Fibroblast of skin of back (primary cell): ENCODE measurements at places on chromosomes 13 and 19.

- DNase-seq, result no peak
Measured at GRCh38 chr19:2815923-2816322, 3.7 kb upstream of the ZNF554 start.

DNA sequence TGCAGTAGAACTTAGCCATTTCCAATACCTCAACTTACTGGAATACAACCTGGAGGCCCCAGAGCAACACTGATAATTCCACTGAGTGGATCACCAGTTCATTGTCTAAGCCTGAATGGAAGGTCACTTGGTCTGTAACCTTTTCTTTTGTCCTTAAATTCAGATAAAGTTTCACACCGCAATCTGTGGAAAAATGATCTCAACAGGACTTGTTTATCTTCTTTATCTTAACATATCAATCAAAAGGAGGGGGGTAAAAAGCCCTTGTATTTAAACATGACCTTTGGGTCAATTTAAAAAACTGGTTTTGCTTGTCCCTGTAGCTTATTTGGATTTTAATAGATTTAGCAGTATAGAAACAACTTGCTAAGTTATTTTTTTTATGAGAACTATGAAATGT is 21.6 kb downstream of the SAE1 start:
- DNase-seq, result no peak

GRCh38 chr19:44596428-44597130 is 16.8 kb upstream of the IGSF23 start:
- DNase-seq, result no peak

- no peak for DNase-seq
Measured at GRCh38 chr19:39247701-39248664, 673 bp downstream of the IFNL4 start.

GRCh38 chr19:48400018-48400742 is 6.7 kb downstream of the GRIN2D start:
- peak; percentile 80 for DNase-seq

DNA sequence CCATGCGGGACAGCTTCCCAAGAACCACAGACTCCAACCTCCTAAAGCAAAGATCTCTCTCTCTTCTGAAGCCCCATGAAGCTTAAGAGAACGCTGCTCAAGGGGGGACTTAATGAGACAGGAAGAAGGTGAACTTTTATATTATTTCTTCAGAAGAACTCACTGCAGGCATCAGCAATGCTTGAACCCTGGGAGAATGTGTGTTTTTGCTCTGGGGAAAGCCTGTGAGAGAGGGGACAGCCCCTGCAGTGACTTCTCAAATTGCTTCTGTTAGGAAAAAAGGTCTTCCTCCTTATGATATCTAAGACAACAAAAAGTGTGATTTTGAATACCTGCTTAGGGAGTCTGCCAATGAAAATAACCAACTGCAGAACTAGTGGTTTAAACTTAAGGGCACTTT is 23.0 kb downstream of the GJA3 start:
- no peak for DNase-seq

DNA sequence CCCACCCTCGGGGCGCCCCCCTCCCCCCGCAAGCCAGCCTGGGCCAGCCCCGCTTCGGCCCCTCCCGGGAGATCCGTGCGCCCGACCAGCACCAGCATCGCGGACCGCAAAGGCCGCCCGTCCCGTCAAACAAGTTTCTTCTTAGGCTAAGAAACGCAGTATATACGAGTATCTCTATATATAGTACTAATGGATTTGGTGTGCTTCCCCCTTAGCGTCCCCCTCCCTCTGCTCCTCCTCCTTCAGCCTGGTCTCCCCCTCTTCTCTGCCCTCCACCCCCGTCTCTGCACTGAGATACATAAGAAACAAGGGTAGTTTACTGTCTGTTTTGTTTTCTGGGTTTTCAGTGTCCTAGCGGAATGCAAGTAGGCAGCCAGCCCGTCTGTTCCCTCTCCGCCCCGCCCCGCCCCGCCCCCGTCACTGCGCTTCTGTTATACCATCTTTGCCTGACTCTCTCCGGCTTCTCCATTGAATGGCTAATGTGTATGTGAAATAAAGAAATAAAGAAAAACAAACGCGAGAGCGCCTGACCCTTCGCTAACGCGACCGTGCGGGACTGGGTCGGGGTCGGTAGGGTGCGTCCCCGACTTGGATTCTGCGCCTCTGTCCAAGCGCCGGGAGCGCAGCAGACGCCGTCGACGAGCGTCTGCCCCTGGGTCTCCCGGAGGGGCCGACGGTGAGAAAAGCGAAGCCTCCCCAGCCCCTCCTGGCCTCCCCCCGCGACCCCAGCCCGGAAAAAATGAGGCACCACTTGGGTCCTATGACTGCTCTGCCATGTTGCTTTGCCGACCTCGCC is 4.2 kb downstream of the LYL1 start:
- DNase-seq, result peak; percentile 57

DNA sequence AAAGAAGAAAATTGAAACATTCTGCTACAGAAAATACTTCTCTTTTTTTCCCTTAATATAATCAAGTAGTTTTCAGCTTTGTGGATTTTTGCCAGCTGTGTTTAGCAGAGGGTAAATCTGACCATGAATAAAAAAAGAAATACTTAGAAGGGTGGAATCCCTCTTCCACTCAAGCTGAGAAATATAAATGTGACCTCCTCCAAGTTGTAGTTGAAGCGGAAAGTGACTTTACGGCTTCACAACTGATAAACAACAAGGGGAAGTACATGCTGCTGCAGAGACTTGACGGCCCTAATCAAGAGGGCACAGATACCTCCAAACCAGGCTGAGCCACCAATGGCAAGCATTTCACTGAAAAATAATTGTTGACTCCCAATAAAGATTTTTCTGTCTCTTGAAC is 785.0 kb downstream of the SLITRK5 start:
- no peak for DNase-seq

DNA sequence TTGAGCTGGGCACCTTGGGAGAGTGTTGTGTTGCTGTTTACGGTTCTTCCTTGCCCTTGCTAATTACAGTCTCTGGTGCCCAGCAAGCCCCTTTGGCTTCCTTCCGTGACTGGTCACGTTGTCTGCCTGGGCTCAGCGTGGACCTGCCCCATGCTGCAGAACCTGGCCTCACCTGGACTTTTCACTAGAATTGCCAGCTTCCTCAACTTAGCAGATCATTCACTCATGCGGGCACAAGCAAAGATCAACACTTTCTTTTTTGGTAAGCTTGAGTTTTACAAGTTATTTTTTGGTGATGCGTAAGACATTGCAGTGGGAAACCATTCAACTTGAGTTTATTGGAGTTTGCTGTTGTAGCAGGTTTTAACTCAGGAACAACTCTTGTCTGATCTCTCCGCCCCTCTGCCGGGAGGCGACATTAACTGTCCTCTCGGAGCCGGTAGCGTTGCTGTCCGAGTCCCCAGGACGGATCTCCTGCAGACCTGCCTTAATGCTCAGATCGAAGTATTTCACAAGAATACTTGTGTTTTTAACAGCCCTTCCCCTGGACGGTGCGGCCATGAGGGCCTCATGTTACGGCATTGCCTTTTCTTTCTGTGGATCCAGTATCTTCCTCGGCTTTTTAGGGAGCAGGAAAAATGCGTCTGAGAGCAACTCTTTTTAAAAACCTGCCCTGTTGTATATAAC is 15.7 kb upstream of the TEX29 start:
- no peak for DNase-seq

- DNase-seq, result no peak
Measured at GRCh38 chr13:33794576-33794975, 23.4 kb upstream of the RFC3 start.

DNA sequence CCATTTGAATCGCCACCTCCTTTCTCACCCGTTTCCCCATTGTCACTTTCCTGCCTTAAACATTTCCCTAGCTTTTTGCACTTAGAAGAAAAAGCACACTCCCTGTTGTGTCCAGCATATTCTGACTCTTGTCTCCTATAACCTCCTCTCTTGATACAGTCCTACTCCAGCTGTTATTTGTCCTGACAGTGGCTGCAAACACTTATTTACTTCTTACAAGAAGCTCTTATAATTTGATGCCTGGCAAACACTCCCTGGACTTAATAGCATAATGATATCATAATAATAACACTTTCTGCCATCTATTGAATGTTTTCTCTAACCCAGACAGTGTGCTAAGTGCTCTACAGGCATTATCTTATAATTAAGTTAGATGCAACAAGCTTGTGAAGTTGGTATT is 76.6 kb downstream of the DGKH start:
- DNase-seq, result no peak

DNA sequence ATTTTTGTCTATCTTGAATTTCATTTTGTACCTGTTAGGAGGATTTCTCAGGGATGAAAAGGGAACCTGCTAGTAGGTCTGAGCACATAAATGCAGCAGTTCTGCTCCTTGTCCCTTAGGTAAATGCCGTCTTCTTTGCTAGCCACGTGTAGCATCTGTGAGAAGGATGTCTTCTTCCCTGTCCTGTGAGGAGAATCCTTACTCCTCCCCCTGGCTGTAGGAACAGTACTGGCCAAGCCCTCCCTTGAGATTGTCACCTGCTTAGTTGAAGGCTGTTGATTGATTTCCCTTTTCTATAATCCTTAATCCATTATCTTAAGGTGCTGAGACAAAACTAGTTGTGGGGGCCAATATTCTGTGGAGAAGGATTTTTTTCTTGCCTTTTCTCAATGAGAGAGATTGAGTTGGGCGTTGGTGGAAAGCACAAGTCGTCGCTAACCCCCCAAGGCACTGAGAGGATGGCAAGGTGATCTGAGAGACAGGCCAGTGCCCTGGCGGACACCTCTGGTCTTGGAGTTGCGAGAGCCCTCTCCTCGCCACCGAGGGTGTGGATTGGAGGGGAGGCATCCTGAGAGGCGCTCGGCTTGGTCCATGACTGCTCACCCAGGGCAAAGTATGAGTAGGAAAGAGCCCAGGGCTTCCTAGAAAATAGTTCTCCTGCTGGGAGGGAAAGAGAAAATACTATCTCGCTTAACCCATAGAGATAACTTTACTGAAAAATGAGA is 216.7 kb downstream of the ATP8A2 start:
- no peak for DNase-seq

- DNase-seq, result peak; percentile 90
Measured at GRCh38 chr19:45506989-45507871, at the start of gene VASP. Gene VASP (plus strand): TSS chr19:45507479. CDS start chr19:45507772, 293 bp downstream.

GRCh38 chr13:47033216-47033615 is 136.4 kb upstream of the HTR2A start:
- peak; percentile 69 for DNase-seq

- peak; percentile 89 for DNase-seq
Measured at GRCh38 chr19:47226426-47227351, 4.3 kb downstream of the BBC3 start.

GRCh38 chr13:76725211-76725610 is 161.0 kb downstream of the KCTD12 start:
- peak; percentile 42 for DNase-seq

GRCh38 chr13:77328819-77329132 is 1.9 kb upstream of the MYCBP2 start:
- DNase-seq, result no peak

- DNase-seq, result peak; percentile 70
Measured at GRCh38 chr13:21670883-21671619, at the start of gene FGF9. Gene FGF9 (plus strand): TSS chr13:21671073. CDS start chr13:21671913, 840 bp downstream.

- DNase-seq, result no peak
Measured at GRCh38 chr19:47381653-47382279, 32.7 kb downstream of the DHX34 start.

DNA sequence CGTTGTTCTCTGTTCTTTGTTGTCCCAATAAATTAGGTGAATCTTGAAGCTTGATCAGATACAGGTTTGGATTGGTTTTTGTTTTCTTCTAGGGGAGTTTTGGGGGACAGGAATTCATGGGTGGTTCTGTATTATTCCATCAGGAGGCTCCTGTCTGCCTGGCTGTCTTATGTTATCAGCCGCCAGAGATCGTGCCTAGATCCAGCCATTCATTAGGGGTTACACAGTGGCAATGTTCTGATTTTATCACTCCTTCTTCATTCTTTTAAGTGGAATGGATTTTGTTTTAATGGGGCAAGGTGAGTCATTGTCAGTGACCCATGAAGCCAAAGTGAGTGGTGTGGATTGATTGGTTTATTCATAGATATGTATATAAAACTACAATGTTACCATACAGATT is 71.9 kb downstream of the CHST8 start:
- DNase-seq, result no peak

GRCh38 chr13:110301606-110302553 is 5.1 kb downstream of the COL4A1 start:
- DNase-seq, result peak; percentile 92

DNA sequence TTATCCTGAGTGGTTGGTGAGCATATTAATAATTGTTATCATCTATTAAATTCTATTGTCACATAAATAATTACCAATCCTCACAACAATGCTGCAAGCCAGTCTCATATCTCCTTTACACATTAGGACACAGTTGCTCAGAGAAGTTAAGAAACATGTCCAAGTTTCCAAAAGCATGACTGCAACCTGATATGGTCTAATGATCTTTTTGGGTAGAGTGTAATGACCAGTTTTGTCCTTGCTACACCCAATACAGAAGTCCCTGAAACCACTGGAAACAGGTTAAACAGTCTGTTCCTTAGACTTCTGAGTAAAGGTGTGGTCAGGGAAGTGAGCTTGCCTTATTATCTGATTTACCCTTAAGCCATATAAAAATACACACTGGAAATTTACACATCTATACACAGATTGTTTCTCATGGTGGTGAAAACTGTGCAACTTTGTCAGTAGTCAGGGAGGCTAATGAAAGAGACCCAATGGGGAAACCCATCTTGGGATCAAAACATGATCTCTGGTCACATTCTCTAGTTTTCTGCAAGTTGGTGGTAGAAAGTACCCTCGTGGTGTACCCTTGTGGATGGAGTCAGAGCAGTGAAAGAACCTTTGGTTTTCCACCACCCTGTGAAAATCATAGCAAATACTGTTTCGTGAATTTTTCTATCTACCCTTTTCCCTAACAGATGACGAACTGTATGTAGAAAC is 146.0 kb upstream of the KLF12 start:
- DNase-seq, result no peak

- no peak for DNase-seq
Measured at GRCh38 chr19:50380751-50381151, 3.4 kb upstream of the POLD1 start.

DNA sequence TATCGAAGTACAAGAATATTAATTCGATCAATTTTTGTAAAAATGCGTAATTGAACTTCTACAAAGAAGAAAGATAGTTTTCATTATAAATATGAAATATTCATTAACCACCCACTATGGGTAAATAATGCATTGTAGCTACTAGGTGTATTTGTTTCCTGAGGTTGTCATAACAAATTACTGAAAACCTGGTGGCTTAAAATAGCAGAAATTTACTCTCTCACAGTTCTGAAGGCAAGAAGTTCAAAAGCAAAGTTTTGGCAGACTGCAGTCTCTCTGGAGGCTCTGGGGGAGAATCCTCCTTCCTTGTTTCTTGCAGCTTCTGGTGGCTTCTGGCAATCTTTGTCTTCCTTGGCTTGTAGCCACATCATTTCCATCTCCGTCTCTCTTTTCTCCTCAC is 99.2 kb upstream of the MIR17HG start:
- no peak for DNase-seq

DNA sequence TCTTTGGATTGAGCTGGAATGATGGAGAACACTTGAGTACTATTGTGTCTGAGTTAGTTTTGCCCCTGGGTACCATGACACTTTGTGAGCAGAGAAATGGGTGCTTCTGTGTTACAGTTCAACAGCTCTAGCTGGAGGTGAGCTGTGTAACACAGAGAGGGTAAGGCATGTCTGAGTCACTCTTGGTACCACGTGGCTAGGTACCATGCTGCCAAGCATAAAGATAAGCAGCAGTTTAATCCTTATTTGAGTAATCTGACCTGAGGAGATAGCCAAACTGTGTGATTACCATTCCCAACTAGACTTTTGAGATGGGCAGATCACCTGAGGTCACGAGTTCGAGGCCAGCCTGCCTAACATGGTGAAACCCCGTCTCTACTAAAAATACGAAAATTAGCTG is 122.0 kb downstream of the OLFM4 start:
- no peak for DNase-seq

GRCh38 chr13:106609116-106609515 is 41.2 kb upstream of the ARGLU1 start:
- DNase-seq, result no peak

GRCh38 chr13:27064252-27064995 is 107.2 kb downstream of the USP12 start:
- no peak for DNase-seq
